ENCODE measurements at places on chromosomes 6 and 20.

DNA sequence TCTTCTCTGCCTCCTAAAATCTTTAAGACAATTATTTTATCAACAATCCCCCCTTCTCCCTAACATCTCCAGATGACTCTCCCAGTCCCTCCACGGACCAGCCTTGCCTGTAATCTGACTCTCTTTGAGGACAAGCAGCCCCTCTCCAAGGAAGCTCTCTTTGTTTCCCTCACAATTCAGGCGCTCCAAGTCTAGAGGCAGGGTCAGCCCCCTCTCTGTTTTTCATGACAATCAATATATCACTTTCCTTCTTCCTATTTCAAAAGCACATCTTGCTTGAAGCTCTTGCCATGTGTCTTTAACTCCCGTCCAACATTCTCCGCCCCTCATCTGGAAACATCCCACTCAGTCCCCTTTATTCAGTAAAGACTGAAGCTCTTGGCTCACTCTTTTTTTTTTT lies 393.4 kb upstream of the SULF2 start:
- DNase-seq, result no peak

- no peak for DNase-seq
Observed at GRCh38 chr6:2063547-2063946, 181.9 kb downstream of the GMDS start.

DNA sequence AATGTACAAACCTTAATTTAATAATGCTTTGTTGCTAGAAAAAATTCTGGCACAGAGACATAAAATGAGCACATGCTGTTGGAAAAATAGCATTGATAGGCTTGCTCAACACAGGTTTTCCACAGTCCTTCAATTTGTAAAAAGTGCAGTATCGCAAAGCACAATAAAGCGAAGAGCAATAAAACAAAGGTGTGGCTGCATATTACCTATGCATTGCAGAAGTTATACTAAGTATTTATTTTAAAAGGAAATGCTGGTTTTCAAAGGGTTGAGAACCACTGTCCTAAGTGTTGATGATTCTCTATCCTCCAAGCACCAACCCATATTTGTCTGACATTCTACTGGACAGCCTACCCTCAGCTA lies 54.1 kb upstream of the CAP2 start:
- DNase-seq, result no peak

DNA sequence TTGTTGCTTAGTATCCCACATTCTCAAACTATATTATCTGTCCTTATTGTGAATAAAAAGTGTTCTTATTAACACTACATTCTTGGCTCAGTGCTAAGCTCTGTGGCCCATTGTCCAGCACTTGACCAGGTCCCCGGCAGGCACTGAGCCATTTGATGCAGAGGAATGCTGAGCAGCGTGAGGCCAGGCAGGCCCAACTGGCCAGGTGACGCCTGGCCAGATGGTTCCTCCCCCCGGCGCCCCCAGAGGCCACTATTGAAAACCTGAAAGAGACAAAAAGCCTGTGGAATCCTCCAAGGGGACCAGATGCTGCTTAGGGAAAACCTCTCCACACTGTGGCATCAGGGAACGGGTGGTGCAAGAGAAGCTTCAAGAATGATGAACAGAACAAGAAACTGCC lies 597.5 kb upstream of the JAG1 start:
- no peak for DNase-seq

DNA sequence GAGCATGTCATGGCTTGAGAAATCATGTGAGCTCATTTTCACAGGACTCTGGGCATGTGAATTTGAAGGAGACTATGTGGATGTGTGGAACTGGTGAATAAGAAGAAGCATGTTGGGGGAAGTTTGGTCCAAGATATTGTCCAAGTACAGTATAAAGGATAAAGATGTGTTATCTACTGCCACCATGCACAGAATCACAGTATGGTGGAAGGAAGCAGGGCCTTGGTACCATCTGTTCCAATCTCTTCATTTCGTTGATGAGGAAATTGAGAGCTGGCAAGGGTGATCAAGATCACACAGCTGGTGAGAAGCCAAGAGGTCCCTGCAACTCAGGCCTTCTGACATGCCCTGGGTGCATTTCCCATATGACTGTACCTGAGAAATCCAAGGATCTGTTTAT lies 31.5 kb upstream of the RIPOR2 start:
- DNase-seq, result no peak

GRCh38 chr6:43723737-43724295 lies 36.2 kb upstream of the MRPS18A start:
- peak; percentile 45 for DNase-seq
